Stimulated activated CD8-positive, alpha-beta memory T cell treated with anti-CD3 and anti-CD28 coated beads, Interleukin-4, amount 100 ng/mL, for 4 hours (primary cell): ENCODE measurements at places on chromosomes 7 and 10.

GRCh38 chr10:69853064-69853463 is 51.4 kb downstream of the COL13A1 start:
- DNase-seq, result no peak

- DNase-seq, result no peak
Measured at GRCh38 chr7:79652619-79653018, 199.2 kb upstream of the MAGI2 start.

DNA sequence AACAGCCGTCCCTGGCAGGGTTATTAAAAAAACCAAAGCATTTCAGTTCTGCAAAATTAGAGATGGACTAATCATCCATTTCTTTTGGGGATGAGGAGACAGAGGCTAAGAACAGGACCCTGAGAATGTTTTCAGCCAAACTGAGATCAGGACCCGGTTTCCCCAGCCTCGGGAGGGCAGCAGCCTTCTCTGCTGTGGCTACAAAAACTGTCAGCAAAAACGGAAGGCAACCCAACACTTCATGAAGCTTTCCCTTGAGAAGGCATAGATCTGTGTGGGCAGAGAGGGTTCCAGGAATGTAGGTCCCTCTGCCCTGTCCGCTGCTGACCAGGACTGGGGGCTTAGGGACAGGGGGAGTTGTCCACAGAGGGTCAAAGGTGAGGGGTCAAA is 313.5 kb downstream of the TCERG1L start:
- no peak for DNase-seq

DNA sequence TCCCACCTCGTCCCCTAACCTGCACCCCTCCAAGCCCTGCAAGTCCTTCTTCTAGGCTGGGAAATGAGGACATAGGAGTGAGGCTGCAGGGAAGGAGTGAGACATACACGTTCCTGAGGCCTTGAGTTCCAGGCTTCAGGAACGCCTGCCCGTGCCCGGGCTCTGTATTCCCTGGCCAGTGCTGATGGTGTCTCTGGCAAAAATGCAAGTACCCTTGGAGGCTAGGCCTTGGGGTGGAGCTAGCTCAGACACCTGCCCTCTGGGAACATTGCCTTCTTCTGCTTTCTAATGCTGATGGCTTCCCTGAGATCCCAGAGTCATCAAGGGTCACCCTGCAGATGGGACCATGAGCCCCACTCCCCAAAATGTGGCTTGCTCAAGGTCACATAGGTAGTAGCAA is 76.0 kb downstream of the GRK5 start:
- no peak for DNase-seq

DNA sequence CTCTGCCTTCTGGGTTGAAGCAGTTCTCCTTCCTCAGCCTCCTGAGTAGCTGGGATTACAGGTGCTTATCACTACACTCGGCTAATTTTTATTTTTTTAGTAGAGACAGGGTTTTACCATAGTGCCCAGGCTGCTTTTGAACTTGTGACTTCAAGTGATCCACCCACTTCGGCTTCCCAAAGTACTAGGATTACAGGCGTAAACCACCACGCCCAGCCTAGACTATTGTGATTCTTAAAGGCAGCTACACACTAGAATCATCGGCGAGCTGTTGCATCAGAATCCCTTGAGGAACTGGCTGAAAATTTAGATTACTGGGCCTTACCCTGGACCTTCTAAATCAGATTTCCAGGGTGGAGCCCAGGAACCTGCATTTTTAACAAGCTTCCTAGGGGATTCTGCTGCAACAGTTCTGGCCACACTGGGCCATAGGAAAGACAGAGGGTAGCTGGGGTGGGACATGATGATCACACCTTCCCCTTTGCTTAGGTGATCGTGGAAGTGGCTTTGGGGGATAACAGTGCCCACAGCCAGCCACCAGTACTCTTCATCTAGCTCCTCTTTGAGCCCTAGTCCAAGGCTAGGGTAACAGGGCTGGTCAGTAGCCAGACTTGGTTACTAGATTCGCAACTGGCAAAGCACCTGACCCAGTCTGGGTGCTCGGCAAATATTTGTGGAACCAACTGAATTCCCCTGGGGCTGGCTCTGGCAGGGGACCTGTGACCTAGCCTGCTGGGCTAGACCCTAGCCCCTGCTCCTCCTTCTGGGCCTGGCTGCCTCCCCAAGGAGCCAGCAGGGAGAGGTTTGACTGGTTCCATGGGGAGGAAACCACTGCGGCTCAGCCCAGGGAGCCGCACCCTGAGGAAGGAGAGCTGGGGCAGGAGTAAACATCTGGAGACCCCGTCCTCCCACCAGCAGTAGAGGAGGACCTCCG is 67.1 kb upstream of the DUSP5 start:
- no peak for DNase-seq

GRCh38 chr7:111525100-111525499 is 37.2 kb downstream of the IMMP2L start:
- DNase-seq, result no peak

GRCh38 chr7:1943326-1943725 is 273.2 kb downstream of the ELFN1 start:
- DNase-seq, result no peak
